ENCODE measurements at places on chromosomes 1 and 21.

DNA sequence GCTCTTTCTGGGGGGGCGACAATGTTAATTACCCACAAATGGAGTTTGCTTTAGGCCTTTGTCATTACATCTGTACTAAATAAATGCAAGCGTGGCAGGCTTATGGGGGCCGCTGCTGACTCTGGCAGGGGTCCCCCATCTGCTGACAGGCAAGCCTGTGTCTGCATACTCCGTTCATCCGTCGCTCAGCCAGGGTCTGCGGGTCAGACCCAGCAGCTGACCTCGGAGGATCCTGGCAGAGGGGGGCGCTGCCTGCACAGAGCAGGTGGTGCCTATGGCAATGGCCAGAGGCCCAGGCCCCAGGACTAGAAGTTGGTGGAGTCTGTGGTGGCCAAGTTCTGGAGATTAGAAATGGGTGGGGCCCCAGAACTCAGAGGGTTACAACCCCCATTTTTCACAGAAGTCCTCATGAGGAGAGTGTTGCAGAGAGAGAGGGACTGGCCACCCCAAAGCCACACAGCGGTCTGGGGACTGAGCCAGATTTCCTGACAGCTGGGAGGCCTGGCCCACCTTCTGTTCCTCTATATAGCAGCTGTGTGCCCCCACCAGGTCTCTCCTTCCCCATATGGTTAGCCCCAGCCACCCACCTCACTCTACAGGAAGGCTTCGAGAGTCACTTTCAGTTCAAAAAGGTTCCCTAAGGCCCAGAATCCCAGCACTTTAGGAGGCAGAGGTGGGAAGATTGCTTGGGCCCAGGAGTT, 31.0 kb downstream of the TTC39A start:
- DNase-seq, result no peak

- no peak for DNase-seq
Measured at GRCh38 chr1:69914976-69915765, 290.2 kb downstream of the LRRC40 start.

DNA sequence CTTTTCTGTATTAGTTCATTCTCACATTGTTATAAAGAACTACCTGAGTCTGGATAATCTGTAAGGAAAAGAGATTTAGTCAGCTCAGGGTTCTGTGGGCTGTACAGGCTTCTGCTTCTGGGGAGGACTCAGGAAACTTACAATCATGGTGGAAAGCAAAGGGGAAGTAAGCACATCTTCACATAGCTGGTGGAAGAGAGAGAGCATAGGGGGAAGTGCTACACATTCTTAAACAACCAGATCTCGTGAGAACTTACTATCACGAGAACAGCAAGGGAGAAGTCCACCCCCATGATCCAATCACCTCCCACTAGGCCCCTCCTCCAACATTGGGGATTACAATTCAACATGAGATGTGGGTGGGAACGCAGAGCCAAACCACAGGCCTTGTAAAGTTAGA, 37.9 kb upstream of the AHCTF1 start:
- DNase-seq, result no peak

GRCh38 chr21:15333136-15333710, 268.4 kb upstream of the NRIP1 start:
- DNase-seq, result no peak

DNA sequence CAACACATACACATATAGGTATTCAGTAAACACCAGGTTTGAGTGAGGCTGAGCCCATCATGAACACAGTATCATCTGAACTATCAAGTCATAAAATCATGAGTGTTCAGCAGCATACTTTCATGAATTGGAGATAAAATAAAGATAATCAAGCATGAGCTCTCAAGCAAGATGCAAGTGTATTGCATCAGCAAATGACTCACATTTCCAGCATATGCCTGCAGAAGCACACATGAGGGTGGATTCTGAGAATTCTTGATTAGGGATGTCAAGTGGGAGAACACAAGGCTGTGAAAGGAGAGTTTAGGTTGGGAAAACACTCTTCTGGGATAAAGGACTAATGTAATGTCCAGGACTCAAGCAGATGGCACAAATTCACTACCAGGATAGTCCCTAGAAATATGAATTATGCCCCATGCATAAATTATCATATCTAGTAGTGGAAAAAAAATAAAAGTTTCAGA, 299.2 kb downstream of the SRGAP2C start:
- no peak for DNase-seq

DNA sequence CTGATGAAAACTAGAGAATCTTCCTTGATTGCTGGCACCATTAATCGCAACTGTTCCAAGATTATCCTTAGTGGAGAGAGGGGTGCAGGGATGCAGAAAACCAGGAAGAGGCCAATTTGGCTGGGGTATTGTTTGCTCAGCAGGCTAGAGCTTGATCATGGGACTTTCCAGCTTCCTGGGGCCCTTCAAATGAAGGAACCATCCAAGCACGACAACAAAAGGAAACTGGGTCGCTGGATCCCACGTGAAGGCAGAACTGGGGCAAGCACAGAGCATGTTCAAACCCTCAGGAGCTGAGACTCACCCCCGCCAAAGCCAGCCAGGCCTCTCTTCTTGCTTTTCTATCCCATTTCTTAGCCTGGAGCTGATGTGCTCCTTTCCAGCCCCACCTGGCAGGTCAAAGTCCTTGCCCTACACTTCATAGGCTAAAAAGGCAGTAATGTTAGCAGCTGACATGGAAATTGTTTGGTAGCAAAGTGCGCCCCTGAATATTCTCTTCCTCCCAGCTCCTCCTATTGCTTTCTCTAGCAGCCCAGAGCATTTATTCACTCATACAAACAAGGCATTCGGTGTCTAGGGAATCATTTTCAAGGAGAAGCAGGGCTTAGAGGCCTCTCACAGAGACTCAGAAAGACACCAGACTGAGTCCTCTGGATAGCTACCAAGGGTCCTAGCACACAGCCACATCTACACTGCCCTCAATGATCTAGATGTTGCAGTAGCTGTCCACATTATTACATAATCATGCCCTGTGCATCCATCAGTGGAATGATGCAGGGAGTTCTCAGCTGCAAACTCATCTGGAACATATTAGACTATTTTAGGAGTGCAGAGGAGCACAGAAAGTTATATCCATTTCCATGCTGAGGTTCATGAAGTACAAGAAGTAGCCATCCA, 11.5 kb downstream of the KCNA2 start:
- no peak for DNase-seq

- no peak for DNase-seq
Measured at GRCh38 chr1:201731592-201731991, 97.4 kb upstream of the IPO9 start.

DNA sequence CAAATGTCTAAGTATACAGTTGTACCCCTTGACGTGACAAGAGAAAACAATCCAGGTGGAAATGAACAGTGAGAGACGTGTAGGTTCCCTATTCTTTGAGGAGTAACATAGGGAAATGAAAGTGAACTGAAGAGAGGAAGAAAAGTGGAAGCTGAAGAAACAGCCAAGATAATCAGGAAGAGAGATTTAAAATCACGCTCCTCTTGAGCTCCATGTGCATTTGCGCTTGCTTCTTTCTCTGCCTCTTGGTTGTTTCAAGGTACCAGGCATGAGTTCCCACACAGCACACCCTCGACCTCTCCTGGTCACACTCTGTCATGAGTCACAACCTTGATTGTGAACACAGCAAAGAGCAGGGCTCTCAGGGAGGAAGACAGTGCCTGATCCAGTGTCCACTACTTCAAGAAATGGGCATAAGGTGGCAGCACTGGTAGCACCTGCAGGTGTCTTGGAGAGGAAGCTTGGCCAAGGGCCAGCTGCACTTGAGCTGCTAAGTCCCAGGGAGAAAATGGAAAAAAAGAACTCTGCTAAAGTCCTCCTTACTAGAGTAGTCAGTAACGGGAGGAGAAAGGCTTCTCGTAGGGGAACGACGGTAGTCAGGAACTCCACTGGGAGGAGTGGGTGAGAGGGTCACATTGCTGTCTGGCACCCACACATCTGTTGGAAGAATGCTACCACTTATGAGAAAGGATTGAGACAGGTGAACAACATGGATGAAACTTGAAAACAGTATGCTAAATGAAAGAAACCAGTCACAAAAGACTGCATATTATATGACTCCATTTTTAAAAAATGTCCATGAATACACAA, 18.3 kb upstream of the ARID1A start:
- DNase-seq, result peak; percentile 40

GRCh38 chr1:233909195-233909594, 4.7 kb downstream of the SLC35F3 start:
- DNase-seq, result no peak

DNA sequence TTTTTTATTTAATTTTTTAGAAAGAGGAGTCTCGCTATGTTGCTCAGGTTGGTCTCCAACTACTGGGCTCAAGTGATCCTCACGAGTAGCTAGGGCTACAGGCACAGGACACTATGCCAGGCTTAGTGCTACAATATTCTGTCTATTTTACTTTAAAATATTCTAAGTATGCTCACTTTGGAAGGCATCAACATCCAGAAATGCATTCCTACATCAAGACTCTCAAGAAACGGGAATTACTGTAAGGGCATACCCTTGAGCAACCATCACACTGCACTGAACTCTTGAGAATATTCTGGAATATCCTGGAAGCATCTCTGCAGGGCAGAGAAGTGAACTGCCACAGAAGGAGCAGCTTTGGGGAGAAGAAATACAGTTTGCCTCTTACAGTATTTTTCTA, 565 bp upstream of the DMRTB1 start:
- DNase-seq, result no peak
